ENCODE measurements at places on chromosomes 2 and 18.

DNA sequence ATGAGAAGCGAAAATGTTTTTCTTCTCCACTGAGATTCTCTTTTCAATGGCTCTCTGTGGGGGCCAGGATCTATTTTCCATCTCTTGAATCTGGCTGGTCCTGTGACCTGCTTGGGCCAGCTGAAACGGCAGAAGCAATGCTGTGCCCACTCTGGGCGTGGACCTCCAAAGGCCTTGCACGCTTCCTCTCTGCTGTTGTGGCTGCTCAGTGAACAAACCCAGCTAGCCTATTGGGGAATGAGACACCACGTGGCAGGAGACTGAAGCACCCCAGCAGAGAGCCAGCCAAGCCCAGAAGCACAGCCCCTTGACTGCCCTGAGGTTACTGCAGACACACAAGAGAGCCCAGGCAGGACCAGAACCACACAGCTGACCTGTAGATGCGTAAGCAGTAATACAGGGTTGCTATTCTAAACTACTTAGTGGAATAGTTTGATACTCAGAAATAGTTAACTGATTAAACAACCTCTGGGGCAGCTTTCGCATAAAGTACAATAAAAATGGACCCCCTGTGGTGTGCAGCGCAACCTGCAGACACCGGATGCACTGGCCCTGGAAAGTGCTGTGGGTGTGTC is 221.7 kb upstream of the SH3BP4 start:
- peak; percentile 87 for DNase-seq

- DNase-seq, result no peak
These were observed 1.5 kb upstream of the SLC35G4 start for GRCh38 chr18:11607906-11608305.

DNA sequence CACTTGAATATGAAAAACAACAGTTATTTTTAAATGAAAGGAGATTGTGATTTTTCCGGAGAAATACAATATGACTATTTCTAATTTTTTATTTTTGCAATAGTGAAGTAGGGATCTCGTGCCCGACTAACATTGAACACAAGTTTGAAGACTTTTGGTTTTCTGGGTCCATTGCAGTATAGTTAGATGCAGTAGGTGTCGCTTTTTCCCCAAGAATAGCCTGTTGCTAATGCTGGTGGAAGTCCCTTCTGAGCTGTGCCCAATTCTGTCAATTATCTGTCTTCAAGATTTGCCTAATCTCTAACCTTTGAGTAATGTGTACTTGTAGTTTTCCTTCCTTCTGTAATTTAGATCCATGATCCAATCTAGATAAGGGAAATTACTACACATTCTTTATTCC is 36.5 kb downstream of the SEMA4F start:
- peak; percentile 44 for DNase-seq

DNA sequence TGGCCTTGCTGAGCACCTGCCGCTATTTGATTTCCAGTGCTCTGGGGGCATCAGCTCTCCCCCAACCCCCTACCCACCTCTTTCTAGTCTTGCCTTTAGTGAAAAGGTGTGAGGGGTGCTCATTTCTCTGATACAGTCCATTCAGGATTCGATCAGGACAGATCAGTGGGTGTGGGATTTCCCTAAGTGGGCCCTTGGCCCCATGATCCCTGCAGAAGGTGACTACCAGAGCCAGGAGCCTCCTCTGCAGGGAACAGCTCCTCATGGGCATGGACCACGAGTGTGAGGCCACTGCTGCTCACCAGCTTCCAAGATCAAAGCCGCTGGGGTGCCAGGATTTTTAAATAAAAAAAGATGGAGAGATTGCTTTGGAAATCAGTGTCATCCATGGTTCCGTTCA is 835.2 kb upstream of the ID2 start:
- no peak for DNase-seq

GRCh38 chr2:200744201-200744602 is 67.5 kb upstream of the BZW1 start:
- DNase-seq, result no peak

DNA sequence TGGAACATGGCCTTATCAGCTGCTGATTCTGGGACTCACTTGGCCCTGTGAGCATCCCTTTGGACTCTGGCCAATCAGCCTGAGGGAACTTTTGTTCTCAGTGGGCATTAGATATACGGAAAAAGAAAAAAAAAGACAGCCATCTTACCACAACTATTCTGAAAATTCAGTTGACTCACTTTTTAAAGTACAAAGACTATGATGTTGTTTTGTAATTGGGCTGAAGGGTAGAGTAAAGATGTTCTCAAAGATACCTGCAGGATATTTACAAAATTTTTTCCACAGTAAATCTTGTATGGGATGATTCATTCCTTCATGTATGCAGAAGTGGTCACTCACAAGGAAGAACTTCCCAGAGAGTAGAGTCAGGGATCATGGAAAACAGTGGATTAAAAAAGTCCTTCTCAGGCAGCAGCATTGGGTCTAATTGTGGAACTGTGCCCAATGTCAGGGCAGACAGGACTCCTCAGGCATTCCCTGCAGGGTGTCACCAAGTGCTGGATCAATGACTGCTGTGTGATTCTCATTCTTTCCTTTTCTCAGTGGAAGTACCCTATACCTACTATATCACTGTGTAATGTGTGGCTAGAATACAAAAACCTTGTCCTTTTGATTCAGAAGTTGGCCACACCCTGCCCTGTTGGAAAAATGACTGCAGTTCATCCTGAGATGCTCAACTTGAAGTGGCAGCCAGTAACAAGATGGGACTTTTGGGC is 35.4 kb downstream of the SULT1C4 start:
- DNase-seq, result no peak

DNA sequence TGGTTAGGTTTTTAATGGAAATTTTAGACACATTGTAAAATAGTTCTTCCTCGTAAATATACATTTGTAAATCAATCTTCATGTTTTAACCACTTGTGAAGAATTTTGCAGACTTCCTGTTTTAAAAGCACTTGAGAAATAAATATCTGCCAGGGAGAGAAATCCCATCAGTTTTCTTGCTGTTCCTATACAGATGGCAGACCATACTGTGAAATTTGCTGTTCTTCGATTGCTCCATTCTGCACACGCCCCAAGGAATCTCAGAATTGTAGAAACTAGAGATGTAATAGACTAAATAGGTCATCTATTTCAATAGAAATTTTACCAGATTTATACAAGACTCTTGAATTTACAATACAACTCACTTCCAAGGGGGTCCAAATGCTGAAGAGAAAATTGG is 75.8 kb upstream of the PIK3C3 start:
- no peak for DNase-seq

DNA sequence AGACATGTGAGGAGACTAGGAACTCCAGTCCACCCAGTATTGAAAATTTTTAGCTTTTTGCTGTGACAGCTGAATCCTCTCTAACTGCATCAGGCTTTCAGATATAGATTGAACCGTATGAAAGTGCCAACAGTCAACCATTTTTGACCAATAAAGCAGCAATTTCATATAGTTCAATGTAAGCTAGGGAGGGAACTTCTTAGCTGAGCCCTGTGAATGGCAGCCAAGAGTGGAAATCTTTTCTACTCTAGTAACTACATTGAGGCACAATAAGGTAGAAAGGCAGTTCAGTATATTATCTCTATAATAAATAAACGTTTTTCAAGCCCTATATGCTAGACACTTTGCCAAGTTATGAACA is 96.3 kb upstream of the TANK start:
- DNase-seq, result no peak

DNA sequence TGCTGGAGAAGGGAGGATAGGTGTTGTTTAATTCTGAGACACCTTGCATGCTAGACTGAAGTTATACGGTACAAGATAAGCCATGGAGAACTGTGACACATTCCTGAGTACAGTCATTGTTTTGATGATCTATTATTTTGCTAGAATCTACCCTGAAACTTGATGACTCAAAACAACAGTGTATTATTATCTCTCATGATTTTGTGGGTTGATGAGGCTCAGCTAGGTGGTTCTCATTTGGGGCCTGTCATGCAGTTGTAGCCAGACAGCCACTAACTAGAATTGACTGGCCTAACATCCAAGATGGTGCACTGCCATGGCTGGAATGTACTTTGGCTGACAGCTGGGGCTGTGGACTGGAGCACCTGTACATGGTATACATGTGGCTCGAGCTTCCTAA is 5.4 kb upstream of the IL1R1 start:
- DNase-seq, result no peak

DNA sequence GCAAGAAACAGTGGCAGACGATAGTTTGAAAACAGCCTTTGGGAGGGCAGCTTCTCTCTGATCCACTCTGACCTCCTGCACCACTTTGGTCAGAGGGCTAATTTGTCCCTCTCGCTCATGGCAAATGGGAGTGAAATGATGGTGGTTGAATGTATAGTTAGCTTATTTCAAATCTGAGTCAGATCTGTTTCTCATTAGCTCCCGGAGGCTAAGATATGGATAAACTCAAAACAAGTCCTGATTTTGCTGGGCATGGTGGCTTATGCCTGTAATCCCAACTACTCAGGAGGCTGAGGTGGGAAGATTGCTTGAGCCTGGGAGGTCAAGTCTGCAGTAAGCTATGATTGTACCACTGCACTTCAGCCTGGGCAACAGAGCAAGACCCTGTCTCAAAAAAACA is 145.0 kb downstream of the ALK start:
- DNase-seq, result no peak

DNA sequence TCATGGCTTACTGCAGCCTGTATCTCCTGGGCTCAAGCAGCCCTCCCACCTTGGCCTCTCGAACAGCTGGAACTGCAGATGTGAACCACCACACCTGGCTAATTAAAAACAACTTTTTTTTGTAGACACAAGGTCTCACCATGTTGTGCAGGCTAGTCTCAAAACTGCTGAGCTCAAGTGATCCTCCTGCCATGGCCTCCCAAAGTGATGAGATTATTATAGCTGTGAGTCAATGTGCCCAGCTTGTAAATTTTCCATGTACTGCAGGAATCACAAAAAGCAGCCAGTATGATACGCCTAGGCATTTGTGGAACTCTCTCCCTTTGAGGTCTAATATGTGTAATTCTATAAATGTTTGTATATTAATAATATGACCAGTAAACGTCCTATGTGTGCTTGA is 59.9 kb downstream of the MSH6 start:
- DNase-seq, result no peak

- DNase-seq, result no peak
These were observed 60.7 kb downstream of the RAB27B start for GRCh38 chr18:54888933-54889332.

GRCh38 chr2:200399046-200399445 is 92.6 kb downstream of the SPATS2L start:
- DNase-seq, result no peak

- no peak for DNase-seq
These were observed 18.9 kb downstream of the ATP8B1 start for GRCh38 chr18:57784034-57784800.

- no peak for DNase-seq
These were observed 5.7 kb downstream of the SLC5A7 start for GRCh38 chr2:107992069-107992468.

- DNase-seq, result no peak
These were observed 712.8 kb downstream of the SOCS6 start for GRCh38 chr18:71001597-71001996.

DNA sequence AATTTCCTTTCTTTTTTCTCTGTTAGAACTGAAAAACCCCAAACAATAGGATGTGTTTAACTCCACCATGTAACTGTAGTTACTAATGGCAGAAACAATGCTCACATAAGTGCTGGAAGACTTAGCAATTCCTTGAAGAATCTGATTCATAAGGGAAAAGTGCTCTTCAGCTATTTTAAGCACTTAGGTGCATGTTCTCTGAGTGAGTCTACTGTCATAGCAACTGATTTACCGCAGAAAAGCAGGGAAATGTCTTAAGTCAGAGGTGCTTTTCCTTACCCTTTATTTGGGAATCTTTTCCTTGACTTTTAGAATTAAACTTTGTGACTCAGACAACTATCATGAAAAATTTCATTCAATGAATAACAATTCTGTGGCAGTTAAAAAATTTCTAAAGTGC is 65.4 kb upstream of the NABP1 start:
- DNase-seq, result no peak

DNA sequence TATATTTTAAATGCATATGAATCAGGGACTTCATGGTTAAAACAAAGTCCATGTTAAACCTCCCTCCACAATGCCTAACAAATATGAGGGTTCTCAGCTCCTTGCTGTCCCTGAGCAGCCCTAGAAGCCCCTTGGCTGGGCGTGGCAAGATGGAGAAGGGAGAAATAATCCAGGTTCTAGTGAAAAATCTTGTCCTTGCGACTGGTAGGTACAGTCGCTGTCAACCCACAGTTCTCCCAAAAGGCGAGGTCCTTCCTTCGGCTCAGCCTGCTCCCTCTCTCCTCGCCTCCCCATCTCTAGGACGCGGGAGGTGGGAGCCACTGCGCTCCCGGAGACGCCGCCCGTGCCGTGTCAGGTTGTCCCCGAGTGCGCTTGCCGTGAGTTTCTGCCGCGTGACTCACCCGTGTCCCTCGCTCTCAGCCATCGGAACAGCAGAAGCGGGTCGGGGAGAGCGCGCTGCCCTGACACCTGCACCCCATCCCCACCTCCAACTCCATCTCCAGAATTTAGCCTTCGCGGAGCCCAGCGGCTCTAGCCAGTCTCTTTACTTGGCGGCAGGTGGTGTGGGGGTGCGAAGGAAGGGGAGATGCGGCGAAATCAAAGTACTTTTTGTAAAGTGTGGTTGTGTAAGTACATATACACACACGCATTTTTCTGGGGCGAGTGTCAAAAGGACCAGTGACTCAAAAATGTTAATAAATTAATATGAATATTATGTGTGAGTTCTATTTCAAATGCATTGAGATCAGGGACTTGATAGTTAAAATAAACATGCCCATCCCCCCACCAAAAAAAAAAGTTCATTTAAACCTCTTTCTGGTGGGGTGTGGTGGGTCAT is 65.1 kb upstream of the TMEM17 start:
- no peak for DNase-seq
